ENCODE measurements at places on chromosomes 6 and 20. TPM values are rescaled to one million over a fixed set of nuclear protein-coding genes. Genes with fewer than 3 reads are reported as not detected.

GRCh38 chr6:45806172-45806571 lies 209.5 kb downstream of the CLIC5 start:
- DNase-seq = no peak

Gene TRIM38
- 5.3 TPM for total RNA-seq

- no peak for DNase-seq
Measured at GRCh38 chr6:151440930-151441329, 11.0 kb downstream of the RMND1 start.

DNA sequence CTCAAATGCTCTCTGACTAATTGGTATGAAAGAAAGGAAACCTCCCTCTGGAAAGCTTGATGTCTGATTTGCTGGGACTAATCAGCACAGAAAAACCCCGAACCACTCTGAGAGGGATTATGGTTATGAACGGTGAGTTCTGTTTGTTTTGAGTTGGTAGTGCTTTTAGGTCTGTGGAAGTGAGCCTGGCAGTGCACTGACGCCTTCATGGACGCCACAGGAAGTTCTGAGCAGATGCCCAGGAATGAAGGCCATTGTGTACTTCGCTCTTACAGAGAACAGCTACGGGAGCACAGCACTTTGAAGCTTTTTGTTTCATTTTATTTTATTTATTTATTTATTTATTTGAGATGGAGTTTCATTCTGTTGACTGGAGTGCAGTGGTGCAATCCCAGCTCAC lies 754.1 kb downstream of the QKI start:
- DNase-seq = no peak

DNA sequence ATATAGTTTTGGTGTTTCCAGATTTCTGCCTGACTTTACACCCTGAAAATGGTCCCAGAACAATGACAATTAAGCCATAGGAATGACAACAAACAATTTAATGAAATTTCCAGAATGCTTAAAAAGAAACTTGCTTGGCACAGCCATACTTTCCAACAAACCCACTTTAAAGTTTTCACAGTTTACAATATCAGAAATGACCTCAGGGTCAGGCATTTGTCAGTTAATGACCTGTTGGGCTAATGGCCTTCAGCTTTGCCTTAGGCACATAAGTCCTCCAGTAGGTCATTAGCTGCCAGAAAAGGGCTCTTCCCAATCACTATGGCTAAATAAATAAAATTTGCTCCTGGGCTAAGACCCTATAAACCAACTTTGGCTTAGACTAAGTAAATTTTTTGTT lies 144.6 kb upstream of the BEND3 start:
- no peak for DNase-seq

- DNase-seq = no peak
Measured at GRCh38 chr6:148887181-148887580, 140.4 kb downstream of the UST start.

DNA sequence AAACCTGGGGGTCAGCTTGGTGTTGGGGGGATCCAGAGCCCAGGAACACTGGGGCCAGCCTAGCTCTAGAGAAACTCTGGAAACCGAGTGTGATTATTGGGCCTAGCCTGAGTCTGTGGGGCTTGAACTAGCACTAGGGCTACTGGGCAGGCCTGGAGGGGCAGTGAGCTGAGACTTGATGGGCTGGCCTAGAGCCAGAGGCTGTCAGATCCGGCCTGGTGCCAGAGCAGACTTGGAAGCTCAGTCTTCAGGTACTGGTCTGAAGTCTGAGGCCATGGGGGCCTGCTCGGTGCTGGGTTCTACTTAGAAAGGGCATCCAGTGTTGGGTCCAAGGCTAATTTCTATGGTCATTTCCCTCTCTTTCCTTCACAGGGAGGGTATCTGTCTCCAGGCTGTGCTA lies 2.7 kb downstream of the DEFB112 start:
- DNase-seq = no peak

DNA sequence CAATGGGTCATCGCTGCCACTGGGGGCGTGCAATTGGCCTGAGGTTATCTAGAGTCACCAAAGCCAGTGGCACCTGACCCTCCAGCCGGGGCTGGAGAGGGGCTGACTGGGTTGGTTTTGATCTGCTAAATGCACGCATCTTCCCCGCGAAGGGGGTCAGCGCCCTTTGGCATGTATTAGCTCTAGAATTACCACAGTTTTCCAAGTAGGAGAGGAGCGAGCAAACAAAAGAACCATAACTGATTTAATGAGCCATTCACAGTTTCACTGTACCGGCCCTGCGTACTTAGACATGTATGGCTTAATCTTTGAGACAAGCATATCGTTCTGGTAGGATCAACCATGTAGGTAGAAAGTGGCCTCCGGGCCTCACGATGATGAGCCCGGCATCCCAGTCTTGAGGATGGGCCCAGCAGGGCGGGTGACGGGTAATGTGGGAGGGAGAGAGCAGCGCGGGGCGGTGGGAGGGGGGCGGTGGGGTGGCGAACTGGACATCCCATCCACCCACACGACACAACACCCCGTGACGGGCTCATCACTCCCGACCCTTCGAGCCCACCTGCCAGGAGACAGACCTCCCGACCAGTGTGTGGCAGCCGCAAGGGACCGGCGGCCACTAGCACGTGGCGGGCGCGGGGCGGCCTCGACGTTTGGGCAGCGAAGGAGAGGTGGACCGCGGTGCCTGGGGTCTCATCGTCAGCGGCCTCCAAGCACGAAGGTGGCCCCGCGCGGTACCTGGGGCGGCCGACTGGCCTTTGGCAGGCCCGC lies 1957.5 kb upstream of the DEFB115 start:
- no peak for DNase-seq

DNA sequence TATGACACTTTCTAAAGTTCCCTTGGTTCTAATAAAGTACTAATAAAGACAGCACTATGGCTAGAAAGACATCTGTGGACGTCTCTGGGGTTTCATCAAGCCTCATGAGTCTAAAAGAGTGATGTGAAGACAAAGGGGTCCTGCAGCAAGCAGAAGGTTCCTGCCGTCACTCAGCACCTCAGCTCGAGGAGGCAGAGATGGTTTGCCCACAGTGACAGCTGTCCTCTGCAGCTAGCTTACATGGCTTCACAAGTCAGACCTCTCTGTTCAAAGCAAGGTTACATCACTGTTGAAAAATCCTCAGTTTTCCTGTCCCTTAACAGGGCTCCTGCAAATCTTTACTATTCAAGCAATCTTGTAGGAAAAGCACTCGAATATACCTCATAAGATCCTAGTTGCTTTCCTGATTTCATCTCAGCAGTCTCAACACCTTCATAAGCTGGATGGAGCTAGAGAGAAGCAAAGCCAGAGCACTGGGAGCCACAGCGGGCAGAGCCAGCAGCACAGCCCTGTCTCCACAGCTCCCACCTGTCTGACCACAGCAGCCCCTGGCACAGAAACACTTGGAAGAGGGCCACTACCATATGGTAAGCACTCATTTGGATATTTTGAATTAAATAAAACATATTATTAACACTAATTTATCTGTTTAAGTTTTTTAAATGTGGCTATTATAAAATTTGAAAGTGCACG lies 202.3 kb downstream of the GMDS start:
- DNase-seq = no peak

- DNase-seq = peak; percentile 58
Measured at GRCh38 chr20:3786126-3786484, 435 bp downstream of the CENPB start.

Gene LCA5
- 2.2 TPM for total RNA-seq

DNA sequence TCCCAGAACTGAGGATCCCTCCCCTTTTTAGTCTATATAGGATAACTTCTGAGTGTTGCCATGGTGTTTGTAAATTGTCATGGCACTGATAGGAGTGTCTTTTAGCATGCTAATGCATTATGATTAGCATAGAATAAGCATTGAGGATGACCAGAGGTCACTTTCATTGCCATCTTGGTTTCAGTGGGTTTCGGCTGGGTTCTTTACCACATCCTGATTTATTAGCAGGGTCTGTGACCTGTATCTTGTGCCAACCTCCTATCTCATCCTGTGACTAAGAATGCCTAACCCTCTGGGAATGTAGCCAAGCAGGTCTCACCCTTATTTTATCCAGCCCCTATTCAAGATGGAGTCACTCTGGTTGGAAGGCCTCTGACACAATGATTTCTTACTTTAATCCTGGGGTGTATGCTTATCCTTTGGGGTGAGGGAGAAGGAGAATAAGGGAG lies 19.6 kb downstream of the WFDC2 start:
- DNase-seq = no peak

GRCh38 chr6:145194389-145194788 lies 540.9 kb downstream of the EPM2A start:
- DNase-seq = no peak

DNA sequence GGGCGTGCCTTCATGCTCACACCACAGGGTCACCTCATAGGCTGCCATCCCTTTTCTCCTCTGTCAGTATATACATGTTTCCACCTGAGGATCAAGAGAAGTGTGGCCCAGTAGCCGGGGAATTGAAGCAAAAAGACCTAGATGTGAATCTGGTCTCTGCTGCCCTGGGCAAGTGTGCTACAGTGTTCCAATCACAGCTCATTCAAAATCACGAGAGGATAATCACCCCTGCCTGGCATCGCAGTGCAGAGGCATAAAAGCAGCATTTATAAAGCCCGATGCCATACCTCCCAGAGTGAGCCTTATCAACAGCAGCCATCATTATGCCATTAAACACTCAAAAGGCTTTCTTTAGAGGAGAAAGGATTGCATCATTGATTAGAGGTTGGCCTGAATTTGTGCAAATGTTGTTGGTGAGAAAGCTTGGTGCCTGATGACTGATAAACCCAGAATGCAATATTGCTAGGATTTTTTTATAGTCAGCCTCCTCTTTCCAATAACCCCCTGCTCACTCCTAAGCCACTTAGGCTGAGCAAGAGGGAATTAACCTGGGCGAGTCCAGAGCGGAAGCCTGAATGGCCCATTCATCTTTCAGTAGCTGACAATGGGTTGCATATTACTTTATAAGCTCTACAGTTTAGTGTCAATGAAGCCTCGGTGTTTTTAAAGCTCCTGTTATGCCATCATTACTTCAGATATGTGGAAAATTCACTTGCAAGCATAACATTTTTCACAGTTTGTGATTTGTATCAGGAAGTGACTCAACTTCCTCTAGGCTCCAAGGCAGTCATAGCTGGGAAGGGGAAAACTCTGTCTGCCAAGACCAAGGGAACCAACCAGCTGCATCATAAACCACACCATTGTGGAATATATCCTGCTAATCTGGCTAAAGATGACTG lies 92.5 kb upstream of the NXT1 start:
- peak; percentile 40 for DNase-seq

Gene HLA-DMB
- 6.9 TPM for total RNA-seq

- no peak for DNase-seq
Measured at GRCh38 chr6:162029873-162030576, 697.5 kb downstream of the PRKN start.

DNA sequence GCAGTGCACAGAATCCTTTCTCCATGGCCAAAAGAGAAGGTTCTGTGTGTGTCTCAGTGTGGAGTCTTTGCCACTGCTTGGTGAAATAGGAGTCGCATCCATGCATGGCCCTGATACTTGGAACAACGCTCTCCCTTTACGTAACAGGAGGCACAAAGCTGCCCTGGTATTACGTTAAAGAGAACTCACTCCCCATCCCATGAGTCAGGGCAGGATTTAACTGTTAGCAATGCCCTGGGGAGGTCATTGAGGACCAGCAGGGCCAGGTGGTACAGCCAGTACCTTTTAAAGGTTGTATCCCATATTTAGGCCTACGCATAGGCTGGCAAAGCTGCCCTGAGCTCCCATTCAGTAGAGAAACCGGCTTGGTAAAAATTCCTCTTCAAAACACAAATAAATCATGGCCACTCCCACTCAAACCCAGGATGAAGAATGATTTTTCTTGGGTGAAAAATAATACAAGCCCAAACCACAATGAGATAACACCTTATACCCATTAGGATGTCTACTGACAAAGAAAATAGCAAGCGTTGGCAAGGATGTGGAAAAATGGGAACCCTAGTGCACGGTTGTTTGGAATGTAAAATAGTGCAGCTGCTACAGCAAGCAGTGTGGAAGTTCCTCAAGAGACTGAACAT lies 37.1 kb downstream of the MYLK4 start:
- DNase-seq = no peak

Gene OPN5
- not detected for total RNA-seq

DNA sequence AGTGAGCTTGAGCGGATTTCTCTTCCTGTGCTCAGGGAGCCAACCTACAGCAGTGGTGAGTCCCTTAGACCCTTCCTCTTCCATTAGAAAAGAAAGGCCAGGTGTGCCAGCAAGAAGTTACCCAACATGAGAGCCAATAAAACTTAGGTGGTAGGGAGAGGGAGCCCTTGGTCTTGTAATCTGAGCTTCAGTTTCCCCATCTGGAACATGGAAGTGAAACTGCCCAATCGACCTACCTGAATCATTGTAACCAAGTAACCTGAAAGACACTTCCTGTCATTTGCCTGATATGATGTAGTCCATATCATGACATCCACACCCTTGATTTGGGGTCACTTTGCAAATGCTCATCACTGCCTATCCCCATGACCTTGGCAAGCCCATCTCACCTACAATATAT lies 66.4 kb downstream of the MDGA1 start:
- DNase-seq = no peak

GRCh38 chr6:40733290-40733689 lies 146.1 kb upstream of the LRFN2 start:
- DNase-seq = no peak

Gene SMIM13
- 10.9 TPM for total RNA-seq

DNA sequence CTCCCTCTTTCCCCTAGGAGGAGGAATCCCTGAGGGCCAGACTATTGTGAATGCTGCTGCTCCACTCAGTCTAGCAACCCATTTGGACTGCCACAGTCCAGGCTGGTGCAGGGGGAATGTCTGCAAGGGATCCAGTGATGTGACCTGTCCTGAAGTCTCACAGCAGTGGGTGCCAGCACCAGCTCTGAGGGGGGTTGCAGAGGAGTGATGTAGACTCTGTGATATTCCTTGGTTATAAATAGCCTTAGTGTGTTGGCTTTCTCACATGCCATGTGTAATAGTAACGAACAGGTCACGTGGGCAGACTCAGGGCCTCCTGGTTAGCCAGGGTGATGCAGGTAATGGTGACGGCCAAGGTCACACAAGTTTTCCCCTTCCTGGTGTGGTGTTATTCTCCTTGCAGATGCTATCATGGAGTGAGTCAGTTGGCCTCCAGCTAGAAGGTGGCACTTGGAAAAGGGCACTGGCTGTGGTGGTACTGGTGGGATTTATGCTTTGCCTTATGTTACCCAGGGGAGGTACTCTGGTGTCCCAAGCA lies 404.4 kb downstream of the UTRN start:
- DNase-seq = no peak

DNA sequence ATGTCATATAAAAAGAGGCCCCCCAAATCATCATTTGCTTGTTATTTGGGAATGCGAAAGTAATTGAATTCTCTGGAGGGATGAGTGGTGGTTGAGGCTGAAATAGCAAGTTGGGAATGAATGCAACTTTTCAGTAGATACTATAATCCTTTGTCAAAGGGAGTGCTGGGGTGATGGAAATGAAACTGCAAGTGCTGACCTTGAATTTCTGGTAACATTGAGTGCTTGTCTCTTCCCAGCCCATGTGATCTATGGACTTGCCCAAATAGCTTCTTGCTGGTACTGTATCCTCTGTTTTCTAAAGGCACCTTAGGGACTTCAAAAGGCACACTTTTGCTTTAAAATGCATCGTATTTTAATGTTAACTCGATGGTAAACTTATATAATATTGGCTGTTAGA lies 14.8 kb downstream of the PAQR8 start:
- DNase-seq = no peak

Gene HFE
- total RNA-seq = 8.8 TPM

- no peak for DNase-seq
Measured at GRCh38 chr6:77633993-77634715, 18.7 kb upstream of the MEI4 start.

Measured in left cardiac atrium (tissue), 4 donors.